ENCODE measurements at places on chromosomes 6 and 20.

DNA sequence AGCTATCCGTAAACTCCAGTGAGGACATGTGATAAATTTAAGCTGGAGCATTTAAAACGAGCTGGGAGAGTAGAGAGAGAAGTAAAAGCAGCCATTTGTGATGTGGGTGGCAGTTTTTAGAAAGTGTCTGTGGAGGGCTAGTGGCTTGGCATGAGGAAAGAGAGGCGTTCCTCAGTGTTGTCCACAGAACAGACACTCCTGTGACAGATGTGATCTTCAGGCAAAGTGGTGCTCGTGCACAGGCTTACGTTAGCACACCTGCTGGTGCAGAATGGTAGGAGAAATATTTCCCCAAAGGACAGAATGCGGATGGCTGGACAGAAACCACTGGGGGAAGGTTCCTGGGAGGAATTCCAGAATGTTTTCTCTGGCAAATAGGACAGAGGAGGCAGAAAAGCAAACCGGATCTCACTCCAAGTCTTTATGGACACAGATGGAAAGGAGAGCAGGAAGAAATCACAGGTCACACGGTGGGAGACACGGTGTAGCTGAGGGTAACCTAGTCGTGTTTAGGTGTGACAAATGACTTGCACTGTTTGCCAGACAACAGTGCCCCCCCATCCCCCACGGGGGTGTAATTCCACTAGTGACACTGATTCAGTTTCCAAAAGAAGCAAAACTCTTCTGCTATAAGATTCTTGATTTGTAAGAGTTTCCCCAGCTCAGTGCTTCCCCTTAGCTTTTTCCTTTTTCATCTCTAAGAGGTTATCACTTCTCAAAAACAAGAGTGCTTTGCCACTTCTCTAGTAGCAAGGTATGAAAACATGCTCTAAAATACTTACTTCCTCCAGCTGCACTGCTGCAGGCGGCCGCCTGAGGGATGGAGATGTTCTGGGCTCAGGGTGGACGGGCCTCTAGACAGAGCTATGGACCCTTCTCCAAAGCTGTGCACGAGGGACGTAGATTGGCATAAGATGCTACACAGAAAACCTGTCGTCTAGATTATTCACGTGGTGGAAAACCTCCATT, 293.2 kb downstream of the QKI start:
- no peak for DNase-seq

GRCh38 chr6:7196685-7197283, 89.0 kb downstream of the RREB1 start:
- no peak for DNase-seq

DNA sequence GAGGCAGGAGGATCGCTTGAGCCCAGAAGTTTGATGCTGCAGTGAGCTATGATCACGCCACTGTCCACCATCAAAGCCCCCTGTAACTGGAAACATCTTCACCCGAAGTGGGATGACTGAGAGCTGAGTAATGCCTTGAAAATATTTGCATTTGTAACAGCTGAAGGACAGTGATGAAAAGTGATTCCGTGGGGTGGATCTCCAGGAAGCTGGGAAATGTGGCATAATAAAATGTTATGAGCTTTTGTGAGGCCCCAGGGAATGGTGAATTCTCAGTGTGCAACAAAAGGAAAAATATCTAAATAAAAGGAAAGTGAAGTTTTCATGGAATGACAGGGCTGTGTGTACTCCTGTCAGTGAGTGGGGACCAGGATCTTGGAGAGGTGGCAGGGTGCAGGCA, 92.0 kb downstream of the JAG1 start:
- DNase-seq: no peak

GRCh38 chr6:46605091-46605797, 47.4 kb downstream of the CYP39A1 start:
- no peak for DNase-seq

GRCh38 chr20:41232973-41233926, 84.3 kb downstream of the ZHX3 start:
- DNase-seq: no peak

GRCh38 chr6:36075656-36076055, 48.0 kb downstream of the MAPK14 start:
- no peak for DNase-seq

DNA sequence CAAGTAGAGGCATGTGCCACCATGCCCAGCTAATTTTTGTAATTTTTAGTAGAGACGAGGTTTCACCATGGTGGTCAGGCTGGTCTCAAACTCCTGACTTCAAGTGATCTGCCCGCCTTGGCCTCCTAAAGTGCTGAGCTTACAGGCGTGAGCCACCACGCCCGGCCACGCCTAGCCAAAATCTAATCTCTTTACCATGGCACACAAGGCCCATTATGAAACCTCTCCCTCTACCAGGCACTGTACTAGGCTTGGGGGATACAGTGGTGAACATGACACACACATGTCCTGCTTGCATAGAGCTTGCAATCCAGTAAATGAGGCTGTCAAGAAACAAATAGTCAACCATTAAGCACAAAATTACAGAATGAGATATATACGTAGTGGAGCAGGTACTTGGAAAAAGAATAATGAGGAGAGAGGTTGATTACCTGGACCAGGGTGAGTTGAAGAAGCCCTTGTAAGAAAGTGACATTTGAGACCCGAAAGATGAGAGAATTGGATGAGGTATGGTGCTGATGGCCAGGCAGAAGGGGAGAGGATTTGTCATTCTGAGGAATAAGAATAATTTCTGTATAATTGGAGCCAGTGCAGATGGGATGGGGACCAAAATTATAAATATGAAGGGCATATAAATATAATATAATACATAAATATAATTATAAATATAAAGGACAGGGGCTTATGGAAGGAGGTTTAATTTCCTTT, 1.2 kb upstream of the CTNNBL1 start:
- DNase-seq: no peak

DNA sequence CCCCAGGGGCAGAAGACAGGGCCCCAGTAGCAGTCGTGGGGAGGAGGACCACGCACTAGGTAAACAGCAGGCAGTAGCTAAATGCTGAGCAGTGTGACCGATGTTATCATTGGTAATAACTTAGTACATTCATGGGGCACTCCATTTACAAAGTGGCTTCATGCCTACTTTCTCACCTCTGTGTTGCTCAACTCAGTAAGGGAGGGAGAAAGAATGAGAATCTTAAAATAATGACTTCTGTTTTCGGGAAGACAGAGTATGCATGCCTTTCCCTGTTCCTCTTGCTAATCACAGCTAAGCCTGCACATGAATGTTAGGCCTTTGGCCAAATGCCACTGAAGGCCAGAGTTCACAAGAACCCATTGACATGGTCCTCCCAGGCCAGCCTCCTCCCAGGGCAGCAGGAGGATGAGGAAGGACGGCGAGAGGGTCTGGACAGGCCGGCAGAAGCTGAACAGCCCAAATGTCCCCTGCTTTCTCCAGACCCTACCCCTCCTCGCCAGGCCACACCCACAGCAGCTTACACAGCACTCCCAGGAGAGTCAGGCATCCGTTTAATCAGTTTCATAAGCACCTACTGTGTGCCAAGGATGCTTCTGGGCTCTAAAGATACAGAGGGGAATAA, 183.4 kb downstream of the ANKRD60 start:
- DNase-seq: no peak

GRCh38 chr6:160005861-160006540, 37.1 kb downstream of the IGF2R start:
- DNase-seq: no peak

DNA sequence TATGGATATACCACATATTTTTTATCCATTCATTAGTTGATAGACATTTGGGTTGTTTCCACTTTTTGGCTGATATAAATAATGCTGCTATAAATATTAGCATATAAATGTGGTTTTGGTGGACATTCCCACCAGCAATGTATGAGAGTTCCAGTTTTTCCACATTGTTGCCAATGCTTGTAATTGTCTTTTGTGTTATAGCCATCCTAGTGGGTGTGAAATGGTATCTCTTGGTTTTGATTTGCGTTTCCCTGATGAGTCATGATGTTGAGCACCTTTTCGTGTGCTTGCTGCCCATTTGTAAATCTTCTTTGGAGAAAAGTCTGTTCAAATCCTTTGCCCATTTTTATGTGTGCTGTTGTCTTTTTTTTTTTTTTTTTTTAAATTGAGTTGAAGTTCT, 54.4 kb downstream of the DHX35 start:
- DNase-seq: no peak

- DNase-seq: no peak
Observed at GRCh38 chr20:23178806-23179205, 92.7 kb upstream of the CD93 start.

GRCh38 chr20:36519012-36519719, 22.2 kb upstream of the MYL9 start:
- no peak for DNase-seq

All from thoracic aorta (tissue), 2 donors.